ENCODE measurements at places on chromosomes 7 and 10.

DNA sequence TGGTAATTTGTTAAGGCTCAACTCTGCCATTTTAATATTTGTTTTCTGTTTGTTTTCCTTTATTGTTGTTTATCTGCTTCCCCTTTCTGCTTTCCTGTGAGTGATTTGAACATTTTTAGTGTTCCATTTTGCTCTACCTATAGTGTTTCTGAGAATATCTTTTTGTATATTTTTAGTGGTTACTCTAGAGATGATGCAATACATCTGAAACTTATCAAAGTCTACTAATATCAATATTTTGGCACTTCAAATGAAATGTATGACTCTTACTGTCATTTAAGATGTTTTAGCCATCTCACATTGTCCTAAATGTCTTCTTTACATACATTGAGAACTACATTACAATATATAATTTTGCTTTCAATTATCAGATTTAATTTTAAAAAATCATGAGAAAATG lies 98.9 kb downstream of the PLXDC2 start:
- DNase-seq: no peak

GRCh38 chr7:36514289-36515243 lies 124.9 kb downstream of the ANLN start:
- no peak for DNase-seq

DNA sequence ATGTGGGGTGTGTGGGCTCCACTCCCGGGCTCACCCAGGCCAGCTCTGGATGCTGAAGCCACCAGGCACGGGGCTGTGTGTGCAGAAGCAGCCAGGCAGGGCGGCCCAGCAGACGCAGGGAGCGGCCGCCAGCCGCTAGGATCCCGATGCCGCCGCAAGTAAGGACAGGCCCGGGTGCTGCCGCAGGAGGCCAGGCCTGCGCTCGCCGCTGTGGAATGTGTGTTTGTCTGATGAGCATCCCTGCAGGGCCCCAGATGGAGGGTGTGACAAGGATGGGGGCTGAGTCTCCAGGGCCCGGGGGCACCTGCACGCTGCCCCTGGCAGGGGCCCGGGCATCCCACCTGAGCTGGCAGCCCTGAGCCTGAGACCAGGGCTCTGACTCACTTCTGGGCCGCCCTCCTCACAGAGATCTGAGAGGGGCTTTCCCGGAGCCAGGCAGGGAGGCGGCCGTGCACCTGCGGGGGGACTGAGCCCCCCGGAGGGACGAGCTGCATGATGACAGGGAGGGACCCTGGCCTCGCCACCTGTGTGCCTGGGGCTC lies 101.5 kb downstream of the FOXL3 start:
- DNase-seq: no peak

DNA sequence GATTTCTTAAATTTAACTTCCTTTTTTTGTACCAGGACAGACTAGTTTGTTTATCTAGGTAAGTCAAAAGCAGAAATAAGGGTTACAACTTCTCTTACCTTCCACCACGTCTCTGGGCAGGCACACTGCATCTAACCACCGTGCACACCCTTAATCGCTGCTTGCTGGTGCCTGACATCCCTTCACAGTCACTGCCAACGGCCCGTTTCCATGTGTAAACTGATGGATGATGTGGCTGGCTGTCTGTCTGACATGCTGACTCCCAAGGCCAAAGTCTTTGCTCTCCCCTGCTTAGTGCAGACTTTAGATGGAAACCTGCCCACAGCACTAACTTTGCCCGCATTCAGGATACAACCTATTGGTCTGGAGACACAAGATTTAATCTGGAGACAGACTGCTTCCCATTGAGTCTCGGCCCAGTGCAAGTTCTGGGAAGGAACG lies 1.1 kb downstream of the TMEM273 start:
- no peak for DNase-seq

GRCh38 chr10:124058346-124059003 lies 34.9 kb downstream of the CHST15 start:
- no peak for DNase-seq

- peak; percentile 61 for DNase-seq
Measured at GRCh38 chr10:75611172-75611992, 180.0 kb downstream of the LRMDA start.

- DNase-seq: no peak
Measured at GRCh38 chr10:117933036-117933435, 113.7 kb downstream of the RAB11FIP2 start.

GRCh38 chr7:33742521-33742920 lies 162.8 kb upstream of the BMPER start:
- DNase-seq: no peak

DNA sequence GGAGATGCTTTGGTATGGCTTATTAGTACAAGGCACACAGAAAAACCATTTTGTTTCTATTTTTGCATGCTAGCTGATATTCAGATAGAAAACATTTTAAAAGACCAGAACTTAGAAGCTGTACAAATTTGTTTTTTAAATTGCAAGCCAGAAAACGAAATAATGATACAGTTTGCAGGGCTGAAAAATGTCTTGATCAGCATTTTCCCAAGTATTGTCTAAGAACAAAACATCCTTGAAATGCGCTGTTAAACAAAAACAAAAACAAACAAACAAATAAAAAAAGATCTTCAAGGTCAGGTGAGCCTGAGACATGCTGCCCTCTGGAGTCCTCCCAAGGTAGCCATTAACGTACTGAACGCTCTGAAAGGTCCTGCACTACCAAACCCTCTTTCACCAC lies 98.3 kb downstream of the VIM start:
- DNase-seq: no peak

DNA sequence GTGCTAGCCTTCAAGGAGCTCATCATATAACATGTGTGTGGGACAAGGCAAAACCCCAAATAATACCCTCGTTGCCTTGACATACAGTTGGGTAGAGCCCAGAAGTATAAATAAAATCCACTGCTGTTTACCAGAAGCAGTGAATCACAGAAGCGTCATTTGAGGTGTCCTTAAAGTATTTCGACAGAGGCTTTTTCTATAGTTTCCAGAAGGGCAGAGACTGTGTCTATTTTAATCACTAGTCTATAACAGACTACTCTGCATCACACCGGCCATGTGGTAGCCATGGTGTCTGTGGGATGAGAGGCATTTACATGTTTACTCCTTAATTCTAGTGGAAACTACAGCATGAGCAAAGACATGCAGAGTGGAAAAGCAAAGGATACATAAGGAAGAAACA lies 131.3 kb downstream of the CTTNBP2 start:
- no peak for DNase-seq

DNA sequence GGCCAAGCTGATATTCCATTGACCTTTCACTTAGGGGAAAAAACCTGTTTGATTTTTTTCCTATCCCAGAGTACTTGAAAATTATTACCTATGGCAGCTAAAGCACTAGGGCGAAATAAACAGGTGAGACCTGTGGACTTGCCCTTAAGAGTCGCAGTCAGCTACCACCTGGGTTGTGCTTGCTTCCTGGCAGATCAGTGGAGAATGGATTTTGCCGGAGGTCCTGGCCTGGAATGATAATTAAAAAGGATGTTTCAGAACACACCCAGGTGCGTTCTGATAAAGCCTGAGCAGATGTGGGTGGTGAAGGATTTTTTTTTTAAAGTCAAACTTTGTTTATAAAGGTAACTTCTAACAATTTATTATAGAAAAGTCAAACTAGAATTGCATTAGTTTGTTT lies 59.1 kb downstream of the AUTS2 start:
- no peak for DNase-seq

DNA sequence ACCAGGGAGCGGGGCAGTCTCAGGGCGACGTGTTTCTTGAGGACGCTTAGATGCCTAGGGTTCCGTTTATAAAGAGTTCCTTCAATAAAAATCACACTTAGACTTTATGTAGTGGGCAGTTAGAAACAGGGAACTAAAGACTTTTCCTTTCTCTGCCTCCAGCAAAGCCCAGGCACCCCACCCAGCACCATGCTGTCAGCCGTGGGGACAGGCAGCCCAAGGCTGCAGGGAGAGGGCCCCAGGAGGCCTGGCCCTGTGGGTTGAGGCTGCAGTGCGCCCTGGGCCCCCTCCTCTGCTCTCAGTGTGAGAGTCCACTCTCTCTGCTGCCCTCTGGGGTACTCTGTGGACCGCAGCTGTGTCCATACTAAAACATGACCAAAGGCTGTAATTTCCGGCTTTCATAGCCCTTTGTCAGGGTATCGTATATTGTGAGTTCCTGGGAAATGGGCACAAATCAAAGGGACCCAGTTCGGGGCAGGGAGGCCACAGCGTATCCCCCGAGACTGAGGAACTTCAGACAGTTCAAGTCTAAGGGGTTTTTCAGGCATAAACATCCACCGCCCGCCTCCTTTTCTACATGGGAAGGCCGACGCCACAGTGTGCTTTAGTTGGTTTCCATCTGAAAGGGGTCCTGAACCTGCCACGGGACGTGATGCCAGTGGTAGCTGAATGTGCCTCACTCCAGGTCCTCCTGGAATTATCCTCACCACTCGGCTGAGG lies 59.7 kb downstream of the DNAJB6 start:
- DNase-seq: no peak

DNA sequence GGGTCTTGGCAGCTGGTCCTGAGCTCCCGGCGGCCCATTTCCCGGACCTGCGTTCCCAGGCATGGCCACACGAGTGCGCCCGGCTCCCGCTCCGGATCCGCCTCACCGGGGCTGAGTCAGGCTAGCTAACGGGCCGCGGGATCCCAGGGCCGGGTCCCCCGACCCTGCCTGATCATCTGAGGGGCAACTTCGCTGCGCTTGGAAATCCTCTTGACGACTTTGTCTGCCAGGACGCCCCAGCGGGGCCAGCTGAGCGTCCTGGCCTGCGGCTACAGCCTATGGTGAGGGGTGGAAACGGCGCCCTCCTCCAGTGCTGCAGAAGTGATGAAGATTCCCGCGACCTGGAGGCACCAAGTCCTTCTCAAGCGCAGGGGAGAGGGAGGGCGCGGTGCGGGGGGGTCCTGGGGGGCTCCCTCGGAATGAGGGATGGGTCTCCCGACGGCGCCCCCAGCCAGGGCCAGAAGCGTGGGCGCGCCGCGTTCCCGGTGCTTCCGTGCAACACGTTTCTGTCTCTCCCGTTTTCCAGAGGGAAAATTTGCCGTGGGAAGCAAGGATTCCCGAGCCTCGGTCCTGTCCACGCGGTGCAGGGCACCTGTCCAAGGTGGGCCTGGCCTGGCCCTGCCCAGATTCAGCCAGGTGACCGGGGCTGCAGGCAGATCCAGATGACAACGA lies 212.4 kb downstream of the CCSER2 start:
- DNase-seq: peak; percentile 83

DNA sequence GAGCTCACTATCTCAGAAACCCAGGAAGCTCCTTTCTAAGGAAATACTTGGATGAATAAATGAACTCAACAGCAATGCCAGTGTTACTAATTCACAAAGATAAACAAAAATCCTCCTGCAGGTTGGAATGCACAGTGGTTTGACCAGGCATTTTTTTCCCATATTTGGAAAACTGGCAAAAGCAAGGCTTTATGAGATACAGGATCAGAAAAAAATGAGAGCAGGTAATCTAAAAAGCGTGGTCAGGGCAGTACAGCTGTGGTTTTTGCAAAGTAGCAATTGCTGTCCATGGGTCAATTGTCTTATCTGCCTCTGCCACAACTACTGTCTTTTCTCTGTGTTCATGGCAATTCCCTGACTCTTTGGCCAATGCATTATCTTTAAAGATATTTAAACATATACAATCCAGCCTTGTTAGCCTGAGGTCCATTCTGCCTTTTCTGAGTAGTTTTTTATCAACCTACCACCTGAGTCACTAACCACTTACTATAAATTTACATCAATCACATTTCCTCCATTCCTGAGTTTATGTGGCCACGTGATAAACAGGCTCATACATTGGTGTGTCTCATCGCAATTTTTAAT lies 564.5 kb upstream of the IGFBP3 start:
- DNase-seq: no peak

- no peak for DNase-seq
Measured at GRCh38 chr7:4634166-4634565, 47.9 kb upstream of the FOXK1 start.

GRCh38 chr10:128036746-128037543 lies 89.3 kb downstream of the MKI67 start:
- DNase-seq: no peak

Measured in suppressor macrophage (primary cell).